Breast epithelium (tissue), 4 donors: ENCODE measurements at places on chromosomes 12 and 14. TPM values are rescaled to one million over a fixed set of nuclear protein-coding genes. Genes with fewer than 3 reads are reported as not detected.

DNA sequence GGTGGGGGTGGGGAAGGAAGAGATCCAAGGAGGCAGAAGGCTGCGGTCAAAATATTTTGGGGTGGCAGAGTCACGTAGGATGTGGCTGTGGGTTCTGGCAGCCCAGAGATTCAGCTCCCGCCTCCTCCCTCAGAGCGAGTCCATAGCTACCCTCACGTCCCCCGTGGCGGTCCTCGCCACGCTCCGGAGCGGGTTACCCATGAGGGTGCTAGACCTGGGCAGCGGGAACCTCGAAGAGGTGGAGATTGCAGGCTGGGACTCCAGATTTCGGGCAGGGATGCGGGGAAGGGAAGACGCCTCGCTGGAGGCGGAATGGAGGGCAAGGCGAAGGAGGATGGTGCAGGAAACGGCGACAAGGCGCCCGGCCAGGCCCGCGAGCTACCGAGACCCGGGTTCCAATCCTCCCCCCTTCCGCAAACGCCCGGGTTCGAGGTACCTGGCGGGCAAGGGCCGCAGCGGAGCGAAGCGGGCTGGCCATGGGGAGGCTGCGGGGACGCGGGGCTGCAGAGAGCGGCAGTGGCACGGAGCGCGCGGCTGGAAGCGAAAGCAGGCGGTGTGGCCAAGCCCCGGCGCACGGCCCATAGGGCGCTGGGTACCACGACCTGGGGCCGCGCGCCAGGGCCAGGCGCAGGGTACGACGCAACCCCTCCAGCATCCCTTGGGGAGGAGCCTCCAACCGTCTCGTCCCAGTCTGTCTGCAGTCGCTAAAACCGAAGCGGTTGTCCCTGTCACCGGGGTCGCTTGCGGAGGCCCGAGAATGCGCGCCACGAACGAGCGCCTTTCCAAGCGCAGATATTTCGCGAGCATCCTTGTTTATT, 46.2 kb downstream of the BCAT1 start:
- DNase-seq, result no peak
- no peak overlapping the region for H3K27ac ChIP-seq
- H3K4me3 ChIP-seq, result peak overlapping the region; percentile 61
- no peaks in the 10 kb centered on the region for H3K36me3 ChIP-seq
- H3K4me1 ChIP-seq, result no peaks in the 10 kb centered on the region

- peak; percentile 95 for DNase-seq
- peaks cover 4% of the 10 kb centered on the region for H3K4me1 ChIP-seq
- no peak overlapping the region for H3K4me3 ChIP-seq
These were observed 22.9 kb upstream of the KTN1 start for GRCh38 chr14:55556929-55557623.

- no peak overlapping the region for H3K27ac ChIP-seq
- no peak for DNase-seq
- H3K4me1 ChIP-seq, result peaks cover 6% of the 10 kb centered on the region
- no peaks in the 10 kb centered on the region for H3K27me3 ChIP-seq
- H3K4me3 ChIP-seq, result no peak overlapping the region
These were observed 73.9 kb downstream of the SPPL3 start for GRCh38 chr12:120830052-120830940.

DNA sequence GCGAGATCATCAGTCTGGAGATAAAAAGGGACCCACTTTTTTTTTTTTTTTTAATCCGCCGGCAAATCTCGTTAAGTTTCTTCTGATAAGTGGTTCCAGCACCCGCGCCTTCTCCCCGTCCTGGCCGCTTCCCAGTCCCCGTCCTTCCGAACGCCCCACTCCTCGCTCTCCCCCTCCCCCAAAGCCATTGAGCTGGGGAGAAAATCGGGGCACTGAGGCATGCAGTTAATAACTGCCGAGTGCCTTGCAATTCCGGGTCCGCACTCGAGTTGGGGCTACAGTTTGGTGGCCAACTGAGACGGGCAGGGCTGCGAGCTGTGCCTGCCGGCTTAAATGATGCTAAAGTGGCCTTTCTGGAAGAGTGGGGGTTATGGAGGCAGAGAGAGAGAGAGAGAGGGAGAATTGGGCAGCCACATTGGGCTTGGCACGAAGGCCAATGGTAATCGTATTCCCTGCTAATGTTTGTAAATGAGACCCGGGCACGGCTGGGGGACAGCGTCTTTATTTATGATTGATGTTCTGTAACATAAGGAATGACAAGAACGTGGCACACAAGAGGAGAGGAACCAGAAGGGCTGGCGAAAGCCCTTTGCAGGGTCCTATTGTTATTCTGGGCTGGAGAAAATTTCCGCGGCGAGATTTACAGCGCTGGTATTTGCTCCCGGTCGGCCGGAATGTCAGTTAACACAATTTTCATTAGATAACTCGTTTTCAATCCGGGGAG, 115.4 kb upstream of the MYL2 start:
- H3K4me1 ChIP-seq, result no peaks in the 10 kb centered on the region
- no peak overlapping the region for H3K4me3 ChIP-seq
- H3K27ac ChIP-seq, result no peak overlapping the region
- no peaks in the 10 kb centered on the region for H3K36me3 ChIP-seq

DNA sequence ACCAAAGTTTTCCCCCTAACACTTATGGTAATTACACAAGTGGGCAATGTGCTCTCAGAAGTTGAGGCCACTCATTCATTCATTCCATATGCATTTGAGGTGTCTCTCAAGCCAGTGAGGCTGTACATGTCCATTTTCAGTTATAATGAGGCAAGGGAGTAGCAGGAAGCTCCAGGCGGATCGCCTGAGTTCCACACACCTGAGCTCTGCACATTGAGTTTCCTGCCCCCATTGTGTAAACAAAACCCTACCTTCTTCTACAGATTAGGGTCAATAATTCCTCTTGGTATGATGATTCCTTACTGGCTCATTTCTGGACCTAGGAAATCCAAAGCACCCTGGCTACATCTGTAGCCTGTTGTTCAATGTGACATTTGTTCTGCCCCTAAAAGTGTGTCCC, 555.3 kb downstream of the MED13L start:
- H3K36me3 ChIP-seq, result no peaks in the 10 kb centered on the region
- H3K27me3 ChIP-seq, result no peaks in the 10 kb centered on the region
- H3K4me1 ChIP-seq, result no peaks in the 10 kb centered on the region

- no peak overlapping the region for H3K27ac ChIP-seq
- no peak overlapping the region for H3K4me3 ChIP-seq
- H3K4me1 ChIP-seq, result no peaks in the 10 kb centered on the region
- no peaks in the 10 kb centered on the region for H3K36me3 ChIP-seq
These were observed 60.1 kb upstream of the PPM1H start for GRCh38 chr12:62995097-62995496.

DNA sequence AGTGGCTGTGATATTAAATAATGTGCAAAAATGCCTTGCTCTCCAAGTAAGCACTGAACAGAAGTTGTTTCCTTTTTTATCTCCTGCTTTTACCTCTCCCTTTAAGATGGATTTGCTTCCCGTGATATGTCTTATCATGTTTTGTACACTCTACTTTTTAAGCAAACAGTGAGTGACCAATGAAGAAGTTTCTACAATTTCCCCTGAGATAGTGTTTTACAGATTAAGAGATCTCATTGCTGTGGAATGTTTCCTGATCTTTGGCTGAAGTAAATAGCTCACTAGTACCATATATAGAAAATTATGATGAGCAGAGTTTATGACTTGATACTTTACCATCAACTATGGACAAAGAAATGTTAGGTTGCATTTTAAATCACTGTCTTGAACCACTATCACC, 184.8 kb upstream of the PDE3A start:
- H3K27ac ChIP-seq, result no peak overlapping the region
- no peak for DNase-seq
- H3K4me3 ChIP-seq, result no peak overlapping the region

GRCh38 chr12:62709311-62709710, 225.6 kb downstream of the PPM1H start:
- no peak overlapping the region for H3K4me3 ChIP-seq
- DNase-seq, result no peak
- H3K36me3 ChIP-seq, result no peaks in the 10 kb centered on the region
- no peaks in the 10 kb centered on the region for H3K4me1 ChIP-seq

- no peaks in the 10 kb centered on the region for H3K27me3 ChIP-seq
- H3K27ac ChIP-seq, result peak overlapping the region; percentile 99
- H3K4me3 ChIP-seq, result peak overlapping the region; percentile 71
- peak; percentile 51 for DNase-seq
- H3K36me3 ChIP-seq, result no peaks in the 10 kb centered on the region
These were observed 413.7 kb downstream of the PCNX1 start for GRCh38 chr14:71320734-71321573.

Gene SLC38A4
- total RNA-seq, result 0.33 TPM

Gene ITPK1
- total RNA-seq, result 27.8 TPM

Gene CFAP54
- total RNA-seq, result 7.3 TPM
